ENCODE measurements at places on chromosomes 5 and 9.
A peak's percentile ranks its signal among the peaks of the same experiment; 100 is the strongest.

- peak; percentile 12 for DNase-seq
Measured at GRCh38 chr5:11719888-11720481, 184.3 kb downstream of the CTNND2 start.

- DNase-seq: no peak
Measured at GRCh38 chr5:66609615-66610014, 13.4 kb downstream of the MAST4 start.

DNA sequence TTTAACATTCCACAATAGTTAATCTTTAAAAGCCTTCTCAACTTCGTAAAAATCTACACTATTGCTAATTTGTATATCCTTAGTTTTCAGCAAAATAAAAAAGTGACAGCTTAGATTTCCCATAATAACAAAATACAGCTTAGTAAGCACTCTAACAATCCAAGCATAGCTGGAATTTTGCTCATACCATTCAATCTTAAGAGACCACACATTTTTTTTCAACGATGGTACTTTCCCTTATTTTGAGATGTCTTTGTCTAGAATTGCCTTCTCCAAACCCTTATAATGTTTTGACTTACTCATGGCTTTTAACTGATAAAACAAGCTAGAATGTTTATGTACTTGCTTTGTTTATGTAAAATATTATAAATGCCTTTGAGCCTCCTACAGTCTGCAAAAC, 65.6 kb downstream of the HOMER1 start:
- DNase-seq: no peak

DNA sequence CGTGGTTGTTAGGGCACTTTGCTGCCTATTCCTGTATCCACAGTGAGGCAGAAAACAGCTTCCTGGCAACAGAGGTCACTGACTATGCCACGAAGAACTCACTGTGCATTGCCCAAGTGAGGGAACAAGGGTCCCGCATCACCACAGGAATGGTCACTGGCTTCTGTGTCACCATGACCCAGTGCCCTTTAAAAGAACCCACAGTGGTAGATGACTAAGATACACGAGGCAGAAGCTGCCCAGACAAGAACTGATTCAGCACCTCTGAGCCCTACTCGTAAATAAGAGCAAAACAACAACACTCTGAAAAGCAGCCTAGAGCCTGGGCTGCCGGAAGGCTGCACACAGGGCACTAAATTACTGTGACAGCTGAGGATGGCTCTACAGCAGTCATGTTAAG, 236.6 kb upstream of the RASEF start:
- DNase-seq: no peak

DNA sequence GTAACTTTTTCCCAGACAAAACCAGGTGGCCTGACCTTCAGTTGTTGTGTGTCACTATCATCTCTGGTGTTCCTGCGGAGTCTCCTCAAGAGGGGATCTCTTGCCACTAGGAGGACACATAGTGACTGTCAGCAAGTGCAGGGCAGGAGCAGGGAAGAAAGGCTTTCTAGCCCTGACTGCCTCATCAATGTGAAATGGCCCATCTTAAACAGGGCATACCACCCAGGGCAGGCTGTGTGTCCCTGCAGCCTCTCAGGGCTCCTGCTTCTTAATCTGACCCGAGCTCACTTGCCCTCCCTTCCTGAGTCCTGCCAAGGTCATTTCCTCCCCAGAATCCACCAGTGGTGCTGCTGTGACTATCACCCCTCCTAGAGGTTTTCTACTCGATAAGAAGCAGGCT, 57.4 kb upstream of the SIMC1 start:
- no peak for DNase-seq

DNA sequence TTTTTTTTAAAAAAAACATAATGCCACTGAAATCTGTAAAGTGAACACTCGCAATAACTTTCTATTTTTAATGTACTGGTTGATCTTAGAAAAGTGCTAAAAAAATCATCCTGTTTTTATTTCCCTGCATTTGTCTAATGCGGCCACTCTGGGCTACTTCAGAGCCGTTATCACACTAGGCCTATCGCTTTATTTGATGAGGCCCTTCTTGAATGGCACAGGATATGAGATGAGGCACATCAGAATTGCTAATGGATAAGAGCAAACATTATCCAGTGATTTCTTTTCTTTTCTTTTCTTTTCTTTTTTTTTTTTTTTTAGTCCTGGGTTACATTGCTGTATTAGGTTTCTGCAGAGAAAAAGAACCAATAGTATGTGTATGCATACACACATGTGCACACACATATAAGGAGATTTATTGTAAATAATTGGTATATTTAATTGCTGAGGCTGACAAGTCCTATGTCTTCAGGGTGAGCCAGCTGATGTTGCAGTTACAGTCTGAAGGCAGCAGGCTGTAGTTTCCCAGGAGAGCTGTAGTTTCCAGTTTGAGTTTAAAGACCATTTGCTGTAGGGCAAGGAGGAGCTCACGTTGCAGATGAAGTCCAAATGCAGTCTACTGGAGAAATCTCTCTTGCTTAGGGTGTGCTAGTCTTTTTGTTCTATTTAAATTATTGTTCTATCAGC, 391.7 kb downstream of the MED10 start:
- DNase-seq: no peak
